Right cardiac atrium (tissue), 5 donors: ENCODE measurements at places on chromosomes 1 and 21. TPM values are rescaled to one million over a fixed set of nuclear protein-coding genes. Genes with fewer than 3 reads are reported as not detected.

Gene IGFN1
- total RNA-seq: 0.71 TPM

Gene CDK18
- total RNA-seq: 141 TPM

Gene SLC2A5
- total RNA-seq: 2.9 TPM

Gene KMO
- 1.5 TPM for total RNA-seq

Gene KLF17
- total RNA-seq: not detected
